ENCODE measurements at places on chromosomes 5 and 9.

- no peak for DNase-seq
Measured at GRCh38 chr5:38808666-38809343, 37.0 kb upstream of the OSMR start.

GRCh38 chr5:55421074-55421529, 113.3 kb downstream of the MTREX start:
- no peak for DNase-seq

GRCh38 chr5:95619096-95619495, 791 bp upstream of the GPR150 start:
- DNase-seq: no peak

GRCh38 chr9:90953200-90953599, 151.6 kb downstream of the SYK start:
- no peak for DNase-seq

DNA sequence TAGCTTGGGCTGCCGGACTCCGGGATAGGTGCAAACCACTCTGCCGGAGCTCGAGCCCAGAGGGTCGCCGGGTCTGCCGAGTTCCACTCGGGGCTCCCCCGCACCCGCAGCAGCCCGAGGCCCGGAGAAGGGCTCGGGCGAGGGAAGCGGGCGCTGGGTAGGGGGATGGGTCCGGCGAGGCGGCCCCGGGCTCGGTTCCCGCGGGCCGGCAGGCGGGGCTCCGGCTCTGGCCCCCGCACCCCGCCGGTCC, 507 bp downstream of the RICTOR start:
- no peak for DNase-seq

All from CD4-positive, alpha-beta T cell treated with Interleukin-12 subunit alpha and Interleukin-12 subunit beta, for 1 hour (primary cell).